Glomerular endothelial cell (primary cell): ENCODE measurements at places on chromosomes 6 and 20. TPM values are rescaled to one million over a fixed set of nuclear protein-coding genes. Genes with fewer than 3 reads are reported as not detected.

APOBEC2 gene
- not detected in 2 replicates for total RNA-seq

SLC22A7 gene
- not detected in 2 replicates for total RNA-seq

PDE7B gene
- 17.0 and 37.7 TPM in 2 replicates for total RNA-seq

MUC21 gene
- total RNA-seq: not detected in 2 replicates

GPX5 gene
- total RNA-seq: not detected in 2 replicates

HLA-DOA gene
- not detected in 2 replicates for total RNA-seq

DNAH8 gene
- 0.06 TPM in 1 of 2 replicates, not detected in the other for total RNA-seq

CCR6 gene
- not detected in 2 replicates for total RNA-seq

PRDM13 gene
- not detected in 2 replicates for total RNA-seq

NHSL1 gene
- total RNA-seq: 64.3 and 78.2 TPM in 2 replicates

GSTA3 gene
- not detected in 2 replicates for total RNA-seq

GRIK2 gene
- 0.39 and 5.7 TPM in 2 replicates for total RNA-seq

LBP gene
- not detected in 2 replicates for total RNA-seq

OGFR gene
- 72.3 and 79.7 TPM in 2 replicates for total RNA-seq

ANKS1A gene
- 17.9 and 21.5 TPM in 2 replicates for total RNA-seq

TFAP2D gene
- total RNA-seq: not detected in 2 replicates

DNPH1 gene
- total RNA-seq: 87.5 and 133 TPM in 2 replicates

DEF6 gene
- total RNA-seq: 2.1 and 3.4 TPM in 2 replicates

SLC35A1 gene
- 15.2 and 18.5 TPM in 2 replicates for total RNA-seq

XKR7 gene
- 0.05 TPM in 1 of 2 replicates, not detected in the other for total RNA-seq

CDSN gene
- not detected in 2 replicates for total RNA-seq

DAAM2 gene
- 0.53 and 1.2 TPM in 2 replicates for total RNA-seq

SPATA25 gene
- total RNA-seq: 0.29 TPM in 1 of 2 replicates, not detected in the other

TRERF1 gene
- 1.2 and 2.5 TPM in 2 replicates for total RNA-seq

RAET1G gene
- 0.58 TPM in 1 of 2 replicates, not detected in the other for total RNA-seq

BMP5 gene
- total RNA-seq: not detected in 2 replicates

SUMO4 gene
- 1.4 and 1.9 TPM in 2 replicates for total RNA-seq

PLG gene
- total RNA-seq: not detected in 2 replicates

DEFB124 gene
- total RNA-seq: not detected in 2 replicates

WFDC11 gene
- not detected in 2 replicates for total RNA-seq

BNIP5 gene
- not detected in 2 replicates for total RNA-seq

SIRPD gene
- total RNA-seq: 0.19 TPM in 1 of 2 replicates, not detected in the other

FAM83C gene
- total RNA-seq: not detected in 2 replicates

C6orf52 gene
- 1.9 and 3.4 TPM in 2 replicates for total RNA-seq

SAPCD1 gene
- 3.3 and 3.9 TPM in 2 replicates for total RNA-seq

SERPINB1 gene
- total RNA-seq: 25.0 and 34.7 TPM in 2 replicates

ADGRF5 gene
- total RNA-seq: 495 and 502 TPM in 2 replicates

MACROD2 gene
- total RNA-seq: 0.58 and 0.76 TPM in 2 replicates

AGER gene
- total RNA-seq: 0.19 and 6.1 TPM in 2 replicates

ULBP1 gene
- total RNA-seq: 3.3 and 4.1 TPM in 2 replicates

SIRPA gene
- total RNA-seq: 34.8 and 35.6 TPM in 2 replicates
